ENCODE measurements at places on chromosomes 1 and 21.

GRCh38 chr21:33116676-33117075 is 46.7 kb downstream of the OLIG1 start:
- peak; percentile 43 for DNase-seq

DNA sequence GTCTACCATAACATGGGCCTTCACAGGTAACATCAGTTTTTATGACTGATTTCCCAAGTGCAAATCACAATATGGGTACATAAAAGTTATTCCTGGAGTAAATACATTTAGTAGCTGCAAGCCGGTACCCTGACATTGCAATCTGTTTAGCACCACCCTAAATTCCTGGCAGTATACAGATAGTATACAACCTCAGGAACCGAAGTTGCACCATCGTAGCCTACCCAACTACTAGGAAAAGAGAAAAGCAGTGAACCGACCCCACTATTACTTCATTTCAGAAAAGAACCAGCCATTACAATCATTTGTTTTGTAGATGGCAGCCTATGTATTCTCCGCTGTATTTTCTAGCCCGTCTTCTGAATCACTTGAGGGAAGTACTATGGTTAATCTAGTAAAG is 1.1 kb downstream of the ADIPOR1 start:
- DNase-seq, result no peak

- DNase-seq, result no peak
Observed at GRCh38 chr1:60066001-60066400, 7.6 kb downstream of the C1orf87 start.

- DNase-seq, result no peak
Observed at GRCh38 chr1:220420726-220421125, 107.2 kb upstream of the MARK1 start.

- DNase-seq, result no peak
Observed at GRCh38 chr1:79920960-79921669, 914.6 kb upstream of the ADGRL4 start.

DNA sequence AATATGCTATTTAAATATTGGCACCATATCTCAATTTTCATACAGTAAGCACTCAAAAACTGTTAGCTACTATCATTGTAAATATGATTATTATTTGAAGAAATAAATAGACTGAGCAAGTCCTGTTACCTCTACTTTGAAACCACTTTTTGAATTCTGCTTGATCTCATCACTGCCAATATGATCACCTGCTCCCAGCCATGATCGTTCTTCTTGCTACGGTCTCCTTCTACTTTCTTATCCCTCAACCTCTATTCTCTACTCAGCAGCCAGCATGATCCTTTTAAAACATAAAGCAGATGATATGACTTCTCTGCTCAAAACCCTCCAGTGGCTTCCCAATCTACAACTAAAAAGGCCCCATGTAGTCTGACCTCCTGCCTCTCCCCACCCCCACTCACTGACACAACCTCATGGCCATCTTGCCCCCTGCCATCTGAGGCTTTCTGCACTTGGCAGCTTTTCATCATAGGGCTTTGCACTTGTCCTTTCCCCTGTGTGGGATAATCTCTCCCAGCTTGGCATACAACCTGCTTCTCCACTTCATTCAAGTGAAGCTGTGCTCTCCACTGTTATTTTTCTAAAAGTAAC is 27.2 kb downstream of the CD34 start:
- no peak for DNase-seq

DNA sequence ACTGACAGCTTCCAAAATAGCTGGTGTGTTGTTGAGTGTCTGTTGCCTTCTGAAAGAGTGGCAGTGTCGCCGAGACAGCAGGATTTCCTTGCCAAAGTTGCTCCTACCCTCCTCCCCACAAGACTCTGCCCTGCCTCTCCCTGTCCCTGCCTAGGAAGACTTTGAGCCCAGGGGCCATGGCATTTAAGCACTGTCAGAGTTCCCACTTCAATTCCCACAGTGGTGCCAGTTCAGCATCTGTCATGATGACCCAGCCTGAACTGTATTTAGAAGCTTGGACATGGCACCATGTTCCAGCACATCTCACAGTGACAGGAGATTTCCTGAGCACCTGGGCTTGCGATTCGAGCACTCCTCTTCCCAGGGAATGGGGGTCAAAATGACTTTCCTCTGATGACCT is 43.6 kb downstream of the TBX15 start:
- no peak for DNase-seq

GRCh38 chr1:17075470-17076255 is 21.8 kb upstream of the SDHB start:
- no peak for DNase-seq

GRCh38 chr21:36004441-36004840 is 55.9 kb downstream of the SETD4 start:
- DNase-seq, result no peak

DNA sequence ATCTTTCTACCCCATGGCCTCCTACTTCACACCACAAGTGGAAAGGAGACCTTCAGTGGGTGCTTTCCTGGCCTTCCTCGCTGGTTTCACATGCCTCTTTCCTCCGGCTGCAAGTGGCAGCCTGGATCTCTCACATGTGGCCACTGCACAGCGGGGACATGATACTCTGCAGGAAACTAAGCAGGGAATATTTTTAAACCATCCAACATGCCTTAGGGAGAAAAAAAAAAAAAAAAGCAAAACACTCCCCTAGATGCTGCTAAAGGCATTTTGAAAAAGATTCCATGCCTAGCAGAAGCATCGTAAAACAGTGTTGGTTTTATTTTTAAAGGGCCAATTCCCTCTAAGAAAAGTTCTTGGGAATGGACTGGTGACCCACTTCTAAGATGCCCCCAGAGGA is 12.2 kb upstream of the GJA5 start:
- no peak for DNase-seq

DNA sequence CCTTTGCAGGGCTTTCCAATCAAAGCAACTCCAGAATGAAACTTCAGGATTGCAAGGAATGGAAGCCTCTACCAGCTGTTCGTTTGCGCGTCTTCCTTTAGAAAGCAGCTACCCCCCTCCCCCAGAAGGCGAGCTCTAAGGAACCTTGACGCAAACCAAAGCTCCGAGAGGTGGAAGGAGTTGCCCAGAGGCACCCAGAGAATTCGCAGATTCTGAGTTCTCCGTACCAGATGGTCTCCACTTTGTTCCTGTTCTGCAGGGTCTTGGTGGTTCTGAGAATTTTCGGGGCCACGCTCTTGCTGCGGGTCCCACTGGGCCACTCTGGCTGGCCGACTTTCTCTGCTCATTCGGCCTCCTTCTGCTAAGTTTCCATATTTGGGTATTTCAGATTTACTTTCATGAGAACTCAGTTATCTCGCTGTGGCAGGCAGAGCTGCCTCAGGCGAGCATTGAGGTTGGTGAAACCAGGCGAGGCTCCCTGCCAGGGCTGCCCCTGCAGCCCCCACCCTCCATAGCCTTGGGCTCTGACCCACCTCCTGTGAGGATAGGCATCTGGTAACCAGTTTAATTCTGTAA is 801 bp downstream of the TRAF5 start:
- DNase-seq, result peak; percentile 80

GRCh38 chr1:242828828-242829227 is 304.3 kb upstream of the PLD5 start:
- no peak for DNase-seq

DNA sequence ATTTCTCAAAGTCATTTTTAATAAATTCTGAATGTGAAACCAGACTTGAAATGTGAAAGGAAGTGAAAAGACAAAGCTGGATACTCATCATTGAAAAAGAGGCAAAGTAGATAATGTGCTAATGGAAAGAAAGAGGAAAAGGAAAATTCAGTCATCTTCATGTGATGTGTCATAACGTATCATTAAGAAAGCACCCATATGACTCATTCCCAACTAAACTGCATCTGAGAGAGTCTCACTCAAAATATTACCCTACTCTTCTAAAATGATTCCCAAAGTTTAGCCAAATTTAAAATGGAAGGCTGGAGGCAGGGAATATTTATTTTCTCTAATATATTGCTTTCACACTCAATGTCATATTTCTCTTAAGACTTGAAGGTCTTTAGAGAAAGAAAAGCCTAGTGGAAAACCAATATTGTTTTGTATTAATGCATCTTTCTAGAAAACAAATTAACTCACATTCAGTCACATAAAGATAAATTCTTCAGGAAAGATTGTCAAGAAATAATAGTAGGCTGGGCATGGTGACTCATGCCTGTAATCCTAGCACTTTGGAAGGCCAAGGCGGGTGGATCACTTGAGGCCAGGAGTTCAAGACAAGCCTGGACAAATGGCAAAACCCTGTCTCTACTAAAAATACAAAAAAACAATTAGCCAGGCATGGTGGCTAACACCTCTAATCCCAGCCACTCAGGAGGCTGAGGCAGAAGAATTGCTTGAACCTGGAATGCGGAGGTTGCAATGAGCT is 129.9 kb downstream of the SLC30A10 start:
- DNase-seq, result peak; percentile 78

- peak; percentile 39 for DNase-seq
Observed at GRCh38 chr1:92538413-92539061, 51.8 kb upstream of the GFI1 start.

DNA sequence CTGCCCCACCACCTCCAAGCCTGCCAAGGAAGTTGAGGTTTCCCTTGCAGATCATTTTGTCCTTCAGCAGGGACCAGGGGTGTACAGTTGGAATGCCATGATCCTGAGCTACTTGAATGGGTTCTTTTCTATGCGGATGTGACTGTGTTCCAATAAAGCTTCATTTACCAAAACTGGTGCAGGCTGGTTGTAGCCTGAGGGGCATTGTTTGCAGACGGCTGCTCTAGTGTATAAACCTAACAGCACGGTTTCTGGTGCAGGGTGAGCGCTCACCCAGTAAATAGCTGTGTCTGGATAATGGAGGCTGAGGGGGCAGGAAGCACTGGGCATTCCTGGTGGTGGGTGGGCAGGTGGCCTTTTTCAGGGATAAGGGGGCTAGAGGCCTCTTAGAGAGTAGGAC is 72.7 kb upstream of the ACTL8 start:
- DNase-seq, result no peak

- DNase-seq, result no peak
Observed at GRCh38 chr1:26533951-26534509, 4.5 kb downstream of the RPS6KA1 start.

- DNase-seq, result peak; percentile 62
Observed at GRCh38 chr1:30852026-30852425, 56.5 kb downstream of the SDC3 start.

DNA sequence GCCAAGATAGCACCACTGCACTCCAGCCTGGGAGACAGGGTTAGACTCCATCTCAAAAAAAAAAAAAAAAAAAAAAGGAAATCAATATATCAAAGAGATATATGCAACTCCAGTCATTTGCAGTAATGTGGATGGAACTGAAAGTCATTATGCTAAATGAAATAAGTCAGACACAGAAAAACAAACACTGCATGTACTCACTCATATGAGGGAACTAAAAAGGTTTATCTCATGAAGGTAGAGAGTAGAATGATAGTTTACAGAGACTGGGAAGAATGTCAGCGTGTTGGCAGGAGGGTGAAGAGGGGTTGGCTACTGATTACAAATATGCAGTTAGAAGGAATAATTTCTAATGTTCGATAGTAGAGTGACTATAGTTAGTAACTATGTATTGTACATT is 13.2 kb downstream of the HSD11B1 start:
- no peak for DNase-seq

GRCh38 chr1:7218210-7218832 is 433.1 kb downstream of the CAMTA1 start:
- peak; percentile 44 for DNase-seq

- peak; percentile 39 for DNase-seq
Observed at GRCh38 chr1:22888320-22889075, 84.2 kb downstream of the LACTBL1 start.

DNA sequence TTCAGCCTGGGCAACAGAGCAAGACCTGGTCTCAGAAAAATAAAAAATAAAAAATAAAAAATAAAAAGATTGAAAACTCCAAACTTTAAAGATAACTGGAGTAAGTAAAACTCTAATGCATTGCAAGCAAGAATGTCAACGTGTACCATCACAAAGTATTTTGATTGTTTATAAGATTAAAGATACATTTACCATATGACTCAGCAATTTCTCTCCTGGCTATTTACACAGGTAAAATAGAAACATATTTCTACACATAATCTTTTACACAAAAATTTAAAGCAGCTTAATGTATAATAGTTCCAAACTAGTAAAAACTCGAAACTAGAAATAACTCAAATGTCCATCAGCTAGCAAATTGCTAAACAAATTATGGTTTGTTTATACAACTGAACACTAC is 456.1 kb upstream of the RGS18 start:
- no peak for DNase-seq

GRCh38 chr1:183090391-183091006 is 67.3 kb downstream of the LAMC1 start:
- DNase-seq, result peak; percentile 68

- DNase-seq, result no peak
Observed at GRCh38 chr21:26748066-26748465, 97.1 kb downstream of the ADAMTS1 start.

DNA sequence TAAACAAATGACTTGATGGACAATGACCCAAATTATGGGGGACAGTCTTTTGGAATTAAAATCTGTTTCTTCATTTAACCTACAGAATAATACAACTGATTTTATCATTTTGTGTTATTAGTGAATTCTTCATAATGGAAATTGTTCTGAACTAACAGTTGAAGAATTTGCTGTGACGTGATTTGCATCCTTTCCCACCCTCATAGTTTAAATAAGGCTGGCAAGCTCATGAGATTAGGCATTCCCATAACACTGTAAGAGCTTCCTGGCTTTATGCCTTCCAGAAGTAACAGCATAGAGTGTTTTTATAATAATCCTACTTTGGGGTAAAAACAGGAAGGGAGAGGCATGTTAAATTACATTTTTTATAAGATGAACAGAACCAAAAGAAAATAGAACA is 95.7 kb downstream of the ATP6V1G3 start:
- no peak for DNase-seq

Measured in RPMI7951 (cell line).